HCT116 (cell line): ENCODE measurements at places on chromosomes 7 and 10.

GRCh38 chr10:49103761-49104160, 11.6 kb downstream of the VSTM4 start:
- no peak for DNase-seq

DNA sequence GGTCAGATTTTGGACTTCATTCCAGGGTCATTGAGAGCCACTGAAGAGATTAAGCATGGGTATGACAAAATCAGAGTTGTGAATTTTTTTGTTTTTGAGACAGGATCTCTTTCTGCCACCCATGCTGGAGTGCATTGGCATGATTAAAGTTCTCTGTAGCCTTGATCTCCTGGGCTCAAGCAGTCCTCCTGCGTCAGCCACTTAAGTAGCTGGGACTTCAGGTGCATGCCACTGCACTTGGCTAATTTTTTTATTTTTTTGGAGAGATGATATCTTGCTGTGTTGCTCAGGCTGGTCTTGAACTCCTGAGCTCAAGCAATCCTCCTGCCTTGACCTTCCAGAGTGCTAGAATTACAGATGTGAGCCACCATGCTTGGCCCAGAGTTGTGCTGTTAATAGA, 52.5 kb upstream of the GLCCI1 start:
- DNase-seq: no peak

DNA sequence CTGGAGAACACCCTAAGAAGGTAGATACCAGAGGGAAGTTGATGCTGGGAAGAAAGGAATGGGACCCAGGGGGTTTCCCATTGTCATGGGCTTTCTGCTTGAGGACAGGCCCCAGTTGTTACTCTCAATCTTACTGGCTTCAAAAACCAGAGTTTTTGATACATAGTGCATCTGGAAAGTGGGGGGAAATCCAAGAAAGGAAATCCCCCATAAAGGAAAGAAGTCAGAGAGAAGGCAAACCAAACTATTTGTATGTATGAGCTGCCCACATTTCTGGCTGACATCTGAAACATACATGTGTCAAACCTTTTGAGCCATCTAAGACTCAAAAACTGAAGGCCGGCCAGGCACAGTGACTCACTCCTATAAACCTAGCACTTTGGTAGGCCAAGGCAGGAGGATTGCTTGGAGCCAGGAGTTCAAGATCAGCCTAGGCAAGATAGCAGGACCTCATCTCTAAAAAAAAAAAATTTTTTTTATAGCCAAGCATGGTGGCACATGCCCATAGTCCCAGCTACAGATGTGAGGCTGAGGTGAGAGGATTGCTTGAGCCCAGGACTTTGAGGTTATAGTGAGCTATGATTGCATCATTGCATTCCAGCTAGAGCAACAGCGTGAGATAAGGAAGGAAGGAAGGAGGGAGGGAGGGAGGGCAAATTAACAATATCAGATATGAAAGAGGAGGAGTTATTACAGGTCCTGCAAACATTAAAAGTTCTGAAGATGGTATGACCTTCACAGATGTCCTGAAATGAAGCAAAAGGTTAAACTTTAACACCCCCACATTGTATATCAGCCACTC, 6.7 kb upstream of the COA1 start:
- DNase-seq: no peak

GRCh38 chr7:1981878-1982230, 250.9 kb downstream of the MAD1L1 start:
- no peak for DNase-seq

GRCh38 chr10:43843321-43844101, 194.8 kb upstream of the ZNF32 start:
- no peak for DNase-seq

DNA sequence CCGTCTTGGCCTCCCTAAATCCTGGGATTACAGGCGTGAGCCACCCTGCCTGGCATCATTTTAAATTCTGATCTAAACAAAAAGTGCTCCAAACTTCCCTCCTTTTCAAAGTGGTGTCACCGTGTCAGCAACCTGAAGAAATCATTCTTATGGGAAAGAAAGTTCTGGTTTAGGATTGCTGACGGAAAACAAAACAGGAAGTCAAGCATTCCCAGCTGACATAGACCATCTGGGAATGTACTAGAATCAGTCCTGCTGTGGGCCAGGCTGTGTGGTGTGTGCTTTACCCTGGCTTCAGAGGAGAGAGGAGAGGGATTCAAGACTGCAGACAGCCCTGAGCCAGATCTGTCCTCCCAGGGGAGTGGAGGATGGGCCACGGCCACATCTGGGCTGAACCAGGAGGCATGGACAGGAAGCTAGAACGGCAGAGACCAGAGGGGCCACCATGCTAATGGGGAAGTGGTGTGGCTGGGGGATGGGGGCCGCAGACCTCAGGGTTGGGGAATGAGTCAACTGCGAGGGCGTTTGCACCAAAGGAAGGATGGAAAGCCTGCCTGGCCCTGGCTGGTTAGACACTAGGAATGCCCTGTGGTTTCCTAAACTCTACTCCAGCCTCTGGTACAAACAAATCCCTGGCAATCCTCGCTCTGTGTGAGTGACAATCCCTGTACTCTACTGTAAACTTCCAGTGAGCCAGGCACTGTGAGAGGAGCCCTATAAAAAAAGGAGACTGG, 16.7 kb upstream of the CLIP2 start:
- DNase-seq: no peak

GRCh38 chr10:29131952-29132547, 156.8 kb upstream of the LYZL1 start:
- no peak for DNase-seq

- DNase-seq: peak; percentile 63
Observed at GRCh38 chr7:51249187-51249945, 67.2 kb downstream of the COBL start.

GRCh38 chr10:69643779-69644657, 14.0 kb downstream of the FAM241B start:
- no peak for DNase-seq

DNA sequence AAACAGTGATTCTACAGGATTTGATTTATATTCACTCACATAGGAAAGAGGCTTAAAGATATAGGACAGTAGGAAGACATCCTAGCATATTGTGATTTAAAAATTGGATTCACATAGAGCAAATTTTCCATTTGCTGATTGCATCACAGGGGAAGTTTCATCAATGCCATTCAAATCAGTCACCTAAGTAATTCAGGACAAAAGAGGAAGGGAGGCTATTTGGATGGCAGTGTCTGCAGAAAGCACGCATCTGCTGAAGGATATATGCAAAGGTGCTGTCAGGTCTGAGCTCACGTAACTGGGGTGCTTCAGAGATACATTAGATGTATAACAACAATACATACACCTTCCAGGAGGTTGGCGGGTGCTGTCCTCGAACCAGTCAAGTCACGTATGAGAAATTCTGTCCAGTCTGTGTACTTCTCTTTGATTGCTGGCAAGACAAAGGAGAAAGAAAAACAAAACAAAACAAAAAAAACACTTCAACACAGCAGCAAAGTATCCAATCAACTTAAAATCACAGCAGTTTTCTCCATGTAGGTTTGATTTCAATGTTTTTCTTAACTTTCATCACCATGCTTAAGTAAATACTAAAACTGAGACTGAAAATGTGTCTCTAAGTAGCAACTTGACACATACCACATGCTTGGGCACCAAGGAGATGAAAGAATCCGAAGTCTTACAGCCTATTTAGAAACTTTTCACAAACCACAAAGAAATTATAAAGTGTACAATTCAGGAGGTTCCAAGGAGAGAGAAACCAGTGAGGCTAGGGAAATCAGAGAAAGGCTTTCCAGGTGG, 125.1 kb downstream of the SFMBT2 start:
- DNase-seq: no peak

DNA sequence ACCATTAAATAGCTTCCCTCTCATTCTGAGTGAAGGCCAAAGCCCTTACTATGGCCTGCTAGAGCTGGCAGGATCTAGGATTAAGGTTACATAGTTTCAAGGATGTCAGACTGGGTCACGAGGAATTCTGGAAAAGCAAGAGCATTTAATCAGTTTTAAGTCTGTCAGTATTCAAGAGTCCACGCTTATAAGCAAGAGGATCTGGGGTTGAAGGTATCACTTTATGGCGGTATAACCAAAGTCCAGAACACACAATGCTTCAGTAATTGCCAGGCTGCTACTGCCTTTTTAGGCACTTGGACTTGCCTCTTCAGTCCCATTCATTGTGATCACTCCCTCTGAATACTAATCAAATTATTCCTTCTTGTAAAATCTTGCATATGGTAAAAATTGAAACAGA, 101.0 kb downstream of the HBP1 start:
- no peak for DNase-seq

- DNase-seq: peak; percentile 77
Observed at GRCh38 chr7:1412322-1413261, 46.7 kb downstream of the MICALL2 start.

DNA sequence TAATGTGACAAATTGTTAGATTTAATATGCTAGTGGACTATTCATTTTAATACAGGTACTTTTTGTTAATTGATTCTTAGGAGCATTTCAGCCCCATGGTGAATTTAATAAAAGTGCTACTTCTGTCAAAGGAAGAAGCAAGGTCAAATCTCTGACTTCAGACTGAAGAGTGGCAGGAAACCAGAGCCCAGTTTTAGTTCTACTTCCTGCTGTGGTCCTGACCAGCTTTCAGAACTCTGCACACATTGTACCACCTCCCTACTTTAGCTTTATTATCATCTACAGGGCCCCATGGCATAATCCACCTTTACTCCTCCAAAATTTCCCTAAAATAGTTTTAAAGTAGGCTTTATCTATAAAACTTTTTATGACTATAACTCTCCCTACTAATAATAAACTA, 33.7 kb downstream of the CTTNBP2 start:
- no peak for DNase-seq

DNA sequence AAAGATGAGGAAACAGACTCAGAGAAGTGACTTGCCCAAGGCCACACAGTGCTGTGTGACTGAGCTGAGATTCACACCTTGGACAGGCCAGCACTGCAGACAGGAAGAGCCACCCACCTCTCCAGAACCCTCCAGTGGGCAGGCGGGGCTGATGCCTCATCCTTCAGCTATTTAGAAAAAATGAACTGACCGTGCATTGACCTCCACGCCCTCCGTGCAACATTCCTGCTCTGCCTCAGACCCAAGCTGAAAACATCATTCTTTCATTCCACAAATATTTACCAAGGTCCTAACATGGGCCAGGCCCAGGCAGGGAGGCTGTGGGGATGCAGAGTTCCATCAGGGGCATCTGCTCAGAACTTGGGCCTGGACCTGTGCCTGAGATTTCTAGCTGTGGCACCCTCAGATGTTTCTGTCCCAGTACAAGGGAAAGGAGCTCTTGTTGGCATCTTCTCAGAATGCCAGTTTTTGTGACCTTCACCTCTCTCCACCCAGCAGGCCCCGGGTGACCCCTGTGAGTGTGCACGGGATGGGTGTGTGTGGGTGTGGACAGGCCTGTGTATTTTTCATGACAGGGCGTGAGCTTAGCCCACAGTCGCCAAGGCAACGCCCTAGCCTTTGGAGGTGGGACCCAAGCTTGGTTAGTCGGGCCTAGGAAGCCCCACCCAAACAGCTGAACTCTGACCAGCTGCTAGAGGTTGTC, 6.5 kb downstream of the VSIR start:
- DNase-seq: peak; percentile 74

- no peak for DNase-seq
Observed at GRCh38 chr7:22364900-22365299, 7.9 kb upstream of the RAPGEF5 start.

GRCh38 chr7:44280636-44280992, 44.8 kb downstream of the CAMK2B start:
- no peak for DNase-seq

DNA sequence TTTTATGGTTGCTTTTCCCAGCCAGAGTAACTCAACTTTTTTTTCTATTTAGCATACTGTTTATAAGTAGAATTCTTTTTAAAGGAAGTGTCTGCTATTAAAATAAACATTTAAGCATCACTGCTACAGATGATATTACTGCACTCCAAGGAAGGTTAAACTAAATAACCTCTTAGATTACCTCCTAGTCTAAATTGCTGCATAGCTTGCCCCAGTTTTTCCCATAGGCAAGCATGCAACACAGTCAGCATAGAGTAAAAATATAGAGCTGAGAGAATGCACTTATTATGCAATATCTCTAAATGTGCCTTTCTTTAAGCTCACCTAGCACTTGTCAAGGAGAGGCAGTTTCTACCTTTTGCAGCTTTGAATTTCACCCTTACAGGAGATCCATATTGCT, 1392.4 kb upstream of the CELF2 start:
- no peak for DNase-seq

DNA sequence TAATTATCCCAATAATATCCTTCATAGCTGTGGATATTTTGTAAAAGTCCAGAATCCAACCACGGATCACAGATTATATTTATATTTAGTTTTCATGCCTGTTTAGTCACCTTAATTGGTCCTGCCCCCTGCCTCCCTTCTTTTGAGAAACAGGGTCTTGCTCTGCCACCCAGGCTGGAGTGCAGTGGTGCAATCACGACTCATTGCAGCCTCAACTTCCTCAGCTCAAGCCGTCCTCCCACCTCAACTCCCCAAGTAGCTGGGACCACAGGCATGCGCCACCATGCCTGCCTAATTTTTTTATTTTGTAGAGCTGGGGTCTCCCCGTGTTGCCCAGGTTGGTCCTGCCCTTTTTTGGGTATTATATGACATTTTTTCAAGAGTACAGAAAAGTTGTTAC, 129.4 kb downstream of the KAT6B start:
- DNase-seq: no peak

- no peak for DNase-seq
Observed at GRCh38 chr7:154874409-154875113, 128.4 kb downstream of the PAXIP1 start.

GRCh38 chr10:44859546-44860285, 51.4 kb upstream of the TMEM72 start:
- no peak for DNase-seq

- no peak for DNase-seq
Observed at GRCh38 chr10:89556600-89556999, 21.2 kb upstream of the SLC16A12 start.

GRCh38 chr10:46028584-46029460, 1.6 kb downstream of the NCOA4 start:
- peak; percentile 71 for DNase-seq

GRCh38 chr7:4249241-4249640, 432.9 kb upstream of the FOXK1 start:
- no peak for DNase-seq

DNA sequence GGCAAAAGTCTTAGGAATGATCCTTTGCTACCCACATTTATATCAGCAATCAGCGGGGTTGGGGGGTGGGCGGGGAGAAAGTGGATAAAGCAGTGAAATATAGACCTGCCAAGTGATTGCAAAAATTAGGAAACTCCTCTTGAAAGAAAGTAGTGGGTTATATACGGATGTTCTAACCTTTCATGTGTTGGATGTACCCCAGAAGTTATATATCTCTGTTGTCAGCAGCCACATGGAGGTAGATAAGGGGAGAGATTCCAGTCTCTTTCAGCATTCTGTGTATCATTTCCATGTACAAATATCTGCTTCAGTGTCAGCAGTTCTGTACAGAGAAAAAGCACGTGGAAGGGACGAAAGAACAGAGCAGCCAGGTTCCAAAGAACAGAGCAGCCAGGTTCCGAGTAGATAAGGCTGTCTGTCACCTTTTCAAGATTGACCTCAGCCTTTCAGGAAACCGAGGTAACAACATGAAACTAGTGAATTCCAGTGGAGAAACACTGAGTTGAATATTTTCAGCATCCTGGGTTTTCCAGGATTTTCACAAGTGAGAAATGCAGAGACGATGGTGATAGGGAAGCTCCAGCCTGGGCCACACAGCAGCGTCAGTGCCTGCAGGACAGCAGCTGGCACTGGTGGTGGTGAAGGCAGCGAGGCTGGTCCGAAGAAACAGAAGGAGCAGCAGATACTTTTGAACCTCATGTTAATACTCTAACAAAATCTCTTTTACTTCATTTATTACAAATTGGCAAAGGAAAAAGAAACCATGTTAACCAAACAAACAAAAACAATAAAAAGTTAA, 212.3 kb downstream of the C7orf25 start:
- no peak for DNase-seq

- DNase-seq: peak; percentile 87
Observed at GRCh38 chr10:103481974-103482531, 3.0 kb upstream of the CALHM3 start.
